HepG2 (cell line): ENCODE measurements at places on chromosomes 7 and 10. TPM values are rescaled to one million over a fixed set of nuclear protein-coding genes. Genes with fewer than 3 reads are reported as not detected.

GRCh38 chr7:23200331-23200730 lies 18.5 kb downstream of the NUP42 start:
- DNase-seq, result no peak

GRCh38 chr10:69323622-69324021 lies 45.3 kb downstream of the HK1 start:
- no peak for DNase-seq

- DNase-seq, result peak; percentile 71
Measured at GRCh38 chr10:67114945-67115344, 189.1 kb downstream of the LRRTM3 start.

DNA sequence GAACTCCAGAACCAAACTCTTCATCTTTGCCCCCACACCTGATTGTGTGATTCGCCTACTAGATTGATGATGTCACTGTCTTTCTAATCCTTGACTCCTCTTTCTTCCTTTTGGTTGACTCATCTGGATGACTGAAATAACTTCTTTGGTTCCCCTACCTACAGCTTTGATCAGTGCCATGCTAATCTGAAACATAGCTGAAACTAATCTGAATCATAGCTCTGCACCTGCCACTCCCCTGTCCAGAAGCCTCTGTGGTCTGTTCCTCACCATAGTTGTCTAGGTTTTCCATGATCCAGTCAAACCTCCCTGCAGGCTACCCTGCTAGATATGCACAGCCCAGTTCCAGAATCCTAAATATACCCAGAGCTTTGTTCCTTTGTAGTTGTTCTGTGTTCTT lies 51.9 kb downstream of the ZNF365 start:
- no peak for DNase-seq

GRCh38 chr7:30933124-30933974 lies 21.7 kb downstream of the AQP1 start:
- DNase-seq, result no peak

DNA sequence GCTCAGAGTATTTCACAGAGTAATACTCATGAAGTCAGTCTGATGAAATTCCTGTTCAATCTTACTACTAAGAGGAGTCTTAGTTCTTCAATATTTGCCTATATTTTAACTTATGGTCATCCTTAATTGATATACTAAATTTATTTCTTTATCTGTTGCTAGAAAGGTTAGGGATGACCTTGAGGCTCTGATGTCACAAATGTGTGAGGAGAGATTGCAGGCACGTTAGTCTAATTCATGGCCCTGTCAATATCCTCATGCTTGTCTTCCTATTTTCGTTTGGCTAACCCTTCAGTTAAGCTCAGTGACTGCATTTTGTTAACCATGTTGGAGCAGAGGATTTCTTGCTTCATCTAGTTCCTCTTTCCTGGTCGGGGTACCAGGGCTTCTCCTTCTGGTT lies 704.7 kb upstream of the COBL start:
- DNase-seq, result no peak

DNA sequence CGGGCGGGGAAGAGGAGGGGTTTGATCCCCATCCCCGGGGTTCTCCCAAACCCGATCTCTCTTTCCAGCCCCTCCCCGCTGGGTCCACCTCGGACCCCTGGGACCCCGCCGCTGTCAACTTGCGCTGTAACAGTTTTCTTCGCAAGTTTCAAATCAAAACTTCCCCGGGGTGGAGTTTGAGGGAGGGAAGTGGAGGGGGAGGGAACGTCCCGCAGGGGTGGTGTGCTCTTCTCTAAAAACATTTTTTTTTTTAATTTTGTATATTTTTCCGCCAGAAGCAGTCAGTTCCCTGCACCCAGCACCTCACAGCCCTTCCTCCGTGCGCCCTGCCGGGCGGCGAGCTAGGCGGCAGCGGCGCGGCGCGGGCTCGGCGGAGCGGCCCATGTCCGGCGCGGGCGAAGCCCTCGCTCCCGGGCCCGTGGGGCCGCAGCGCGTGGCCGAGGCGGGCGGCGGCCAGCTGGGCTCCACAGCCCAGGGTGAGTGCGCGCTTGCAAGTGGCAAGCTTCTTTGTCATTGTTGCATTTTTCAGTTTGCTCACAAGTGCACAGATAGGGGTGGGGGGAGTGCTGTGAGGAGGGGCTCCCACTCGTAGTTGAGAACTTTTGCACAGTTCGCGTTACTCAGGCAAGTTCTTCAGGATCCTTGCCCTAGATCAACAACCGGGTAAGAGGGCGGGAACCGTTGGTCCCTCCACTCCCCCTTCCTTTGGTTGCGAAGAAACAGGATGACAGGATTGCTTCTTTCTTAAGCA lies 933 bp downstream of the MDFIC start:
- DNase-seq, result no peak

- DNase-seq, result no peak
Measured at GRCh38 chr10:124670849-124671248, 73.3 kb downstream of the FAM53B start.

GRCh38 chr7:127527561-127527960 lies 57.8 kb downstream of the GCC1 start:
- DNase-seq, result no peak

GRCh38 chr7:78095549-78095948 lies 297.0 kb downstream of the PHTF2 start:
- DNase-seq, result no peak

DNA sequence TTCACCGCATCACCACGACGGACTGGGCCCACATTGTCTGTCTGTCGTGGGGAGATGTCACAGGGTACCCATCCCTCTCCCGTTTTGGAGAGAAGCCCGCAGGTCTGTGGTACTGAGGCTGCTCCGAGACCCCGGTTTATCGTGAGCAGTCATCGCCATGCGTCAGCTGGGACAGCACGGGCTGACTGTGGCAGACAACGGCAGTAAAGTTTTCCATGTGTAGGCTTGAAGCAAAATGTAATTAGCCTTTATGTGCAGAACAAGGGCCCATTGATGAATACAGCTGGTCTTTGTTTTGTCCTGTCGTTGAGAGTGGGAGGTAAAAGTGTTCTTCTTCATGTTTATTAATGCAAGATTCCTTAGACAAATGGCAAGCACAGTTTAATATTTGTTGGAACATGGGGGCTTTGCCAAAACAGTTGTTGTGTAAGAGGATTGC lies 167.4 kb upstream of the SH2B2 start:
- peak; percentile 13 for DNase-seq

DNA sequence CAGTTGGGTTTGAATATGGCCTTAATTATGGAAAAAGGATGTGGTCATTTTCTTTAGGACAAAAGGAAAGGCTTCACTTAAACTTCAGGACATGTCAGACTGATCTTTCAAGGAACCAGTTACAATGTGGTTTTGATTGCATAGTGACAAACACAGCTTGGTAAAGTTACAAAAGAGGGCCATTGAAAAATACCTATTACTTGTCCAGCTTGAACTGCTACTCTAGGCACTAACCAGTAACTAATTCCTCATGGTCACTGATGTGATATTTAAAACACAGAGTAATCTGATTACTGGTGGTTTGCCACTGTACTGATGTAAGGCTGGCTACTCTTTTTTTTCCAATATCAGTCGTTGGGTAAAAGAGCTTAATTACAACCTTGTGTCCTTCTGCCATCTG lies 22.6 kb downstream of the TES start:
- no peak for DNase-seq

DNA sequence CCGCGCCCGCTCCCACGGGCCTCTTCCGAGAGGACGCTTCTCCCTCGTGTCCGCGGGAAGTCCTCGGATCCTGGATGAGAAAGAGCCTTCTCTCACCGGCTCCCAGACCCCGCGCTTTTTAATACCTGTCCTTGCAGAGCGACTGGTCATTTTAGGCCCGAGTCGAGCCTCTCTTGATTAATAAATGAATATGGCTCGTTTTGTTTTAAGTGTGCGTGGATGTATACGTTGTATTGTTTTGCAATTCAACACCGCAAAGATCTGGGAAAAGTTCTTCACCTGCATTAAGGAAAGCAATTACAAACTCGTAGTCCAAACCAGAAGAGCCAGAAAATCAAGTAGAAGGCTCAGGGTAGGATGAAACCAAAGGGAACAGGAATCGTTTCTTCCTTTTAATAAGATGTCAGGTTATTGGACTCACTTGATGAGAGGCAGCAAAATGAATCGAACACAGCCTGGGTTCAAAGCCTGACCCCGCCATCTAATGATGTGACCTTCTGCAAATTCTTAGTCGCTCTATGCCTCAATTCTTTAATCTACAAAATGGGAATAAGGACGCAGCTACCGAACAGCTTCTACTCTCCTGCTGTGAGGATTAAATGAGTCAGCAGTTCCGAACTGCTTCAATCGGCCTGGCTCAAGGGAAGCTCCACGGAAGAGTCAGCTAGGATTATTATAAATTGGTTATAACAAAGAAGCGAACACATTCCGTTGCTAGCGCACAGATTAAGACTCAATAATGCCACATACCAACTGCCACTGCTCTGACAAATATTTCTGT lies 277.8 kb upstream of the NEBL start:
- no peak for DNase-seq

GRCh38 chr10:121063744-121064143 lies 212.6 kb downstream of the WDR11 start:
- DNase-seq, result peak; percentile 88

- DNase-seq, result no peak
Measured at GRCh38 chr7:131254211-131254610, 73.5 kb upstream of the MKLN1 start.

GRCh38 chr10:4790045-4790444 lies 36.0 kb upstream of the AKR1E2 start:
- no peak for DNase-seq

- no peak for DNase-seq
Measured at GRCh38 chr10:132142396-132143161, 44.2 kb upstream of the DPYSL4 start.

DNA sequence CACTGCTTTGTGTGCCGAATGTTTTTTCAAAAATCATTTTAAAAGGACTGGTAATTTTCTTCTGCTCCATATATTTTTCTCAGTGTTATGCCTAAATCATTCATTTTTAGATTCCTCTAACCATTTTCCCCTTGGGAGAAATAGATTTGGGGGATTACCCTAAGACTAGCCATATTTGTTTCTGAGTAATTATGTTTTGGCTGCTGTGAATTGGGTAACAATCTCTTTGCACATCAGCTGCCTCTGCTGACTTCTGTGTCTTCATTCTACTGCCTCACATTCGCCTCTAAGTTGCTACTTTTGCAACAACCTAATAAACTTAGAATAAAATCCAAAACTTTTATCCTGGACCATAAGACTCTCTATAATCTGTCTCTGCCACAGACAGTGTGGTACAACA lies 18.5 kb upstream of the MRC1 start:
- no peak for DNase-seq

DNA sequence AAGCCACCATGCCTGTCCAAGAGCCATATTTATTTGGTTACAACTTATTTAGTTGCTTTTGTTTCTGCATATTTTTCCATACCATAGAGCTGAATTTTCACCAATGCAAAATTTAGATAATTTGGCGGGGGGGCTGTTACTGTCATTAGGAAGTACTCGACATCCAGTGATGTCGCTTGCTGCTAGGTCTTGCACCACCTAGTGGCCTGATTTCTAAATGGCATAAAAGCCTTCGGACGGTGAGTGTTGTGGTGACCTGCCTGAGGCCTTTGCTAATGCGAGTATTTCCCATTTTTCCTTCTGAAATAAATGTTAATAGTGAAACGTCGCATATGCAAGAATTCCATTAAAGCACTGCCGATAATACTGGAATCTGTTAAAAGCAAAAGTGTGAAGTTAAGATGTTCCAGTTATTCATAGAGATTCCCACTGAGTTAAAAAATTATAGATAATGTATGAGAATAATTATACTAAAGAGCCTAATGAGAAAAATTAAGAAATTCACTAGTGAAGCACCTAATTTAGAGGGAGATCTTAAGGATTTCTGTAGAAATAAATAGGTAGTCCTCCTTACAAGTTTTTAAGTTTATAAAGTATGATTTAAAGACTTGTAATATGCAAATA lies 86.1 kb upstream of the DNAJB6 start:
- DNase-seq, result peak; percentile 61

- DNase-seq, result peak; percentile 24
Measured at GRCh38 chr10:96043893-96044715, 721 bp downstream of the CCNJ start.

- DNase-seq, result no peak
Measured at GRCh38 chr7:151035026-151035717, 6.9 kb downstream of the ABCB8 start.

- no peak for DNase-seq
Measured at GRCh38 chr7:149714910-149715471, 58.4 kb downstream of the ZNF467 start.

- peak; percentile 44 for DNase-seq
Measured at GRCh38 chr7:120805636-120806388, 52.1 kb downstream of the TSPAN12 start.

- DNase-seq, result no peak
Measured at GRCh38 chr7:49443515-49443914, 329.9 kb upstream of the VWC2 start.

DNA sequence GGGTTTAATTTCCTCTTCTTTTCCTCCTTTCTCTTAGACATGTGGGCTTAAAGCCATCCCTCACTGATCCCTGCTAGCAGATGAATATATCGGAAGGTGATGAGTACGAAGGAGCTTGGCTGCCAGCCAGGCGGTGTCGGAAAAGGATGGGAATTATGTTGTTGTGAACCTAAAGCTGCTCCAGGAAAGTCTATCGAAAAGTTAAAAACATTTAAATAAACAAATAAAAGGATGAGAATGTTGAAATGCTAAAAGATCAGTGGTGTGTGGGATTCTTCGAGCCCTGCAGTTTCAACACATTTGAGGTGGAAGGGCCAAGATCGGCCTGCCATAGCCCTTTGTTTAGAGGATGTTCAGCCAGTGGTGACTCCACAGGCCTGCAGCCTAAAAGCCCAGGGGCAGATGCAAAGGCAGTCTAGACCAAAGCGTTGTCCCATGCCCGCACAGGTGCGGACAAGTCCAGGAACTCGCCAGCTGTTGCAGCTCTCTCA lies 107.9 kb downstream of the JCAD start:
- DNase-seq, result no peak

GRCh38 chr10:88728107-88728763 lies 22.2 kb downstream of the LIPK start:
- peak; percentile 17 for DNase-seq

GRCh38 chr7:68407460-68407859 lies 1190.8 kb upstream of the AUTS2 start:
- DNase-seq, result no peak

DNA sequence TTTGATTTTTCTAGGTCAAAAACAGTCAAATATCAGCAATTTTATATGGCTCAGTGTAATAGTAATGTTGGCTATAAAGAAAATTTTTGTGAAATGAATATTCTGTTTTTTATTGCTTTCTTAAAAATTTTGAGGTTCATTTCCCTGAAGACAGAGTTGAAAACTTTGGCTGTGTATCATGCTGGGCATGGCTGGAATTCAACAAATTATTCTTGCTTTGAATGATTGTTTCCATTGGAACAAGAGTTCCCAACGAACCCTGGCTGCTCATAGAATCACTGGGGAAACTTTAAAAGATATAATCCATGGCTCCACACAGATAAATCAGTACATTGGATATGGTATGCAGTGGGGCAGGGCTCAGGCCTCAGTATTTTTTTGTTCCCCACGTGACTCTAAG lies 118.6 kb downstream of the PLCE1 start:
- no peak for DNase-seq

The TFEC gene
- total RNA-seq, result not detected in 2 replicates

The GSAP gene
- 15.6 and 34.6 TPM in 2 replicates for total RNA-seq

The ZPBP gene
- total RNA-seq, result not detected in 2 replicates

The PHTF2 gene
- 9.2 and 10.2 TPM in 2 replicates for total RNA-seq

The TAS2R4 gene
- 0.28 and 0.80 TPM in 2 replicates for total RNA-seq

The CDC123 gene
- total RNA-seq, result 153 and 217 TPM in 2 replicates

The LHPP gene
- total RNA-seq, result 3.7 and 5.2 TPM in 2 replicates

The LRRD1 gene
- total RNA-seq, result not detected in 2 replicates

The SNX10 gene
- 26.0 and 43.1 TPM in 2 replicates for total RNA-seq

The CELF2 gene
- total RNA-seq, result not detected in 2 replicates

The MYOF gene
- 0.42 and 0.66 TPM in 2 replicates for total RNA-seq
